ENCODE measurements at places on chromosomes 11 and 22.

DNA sequence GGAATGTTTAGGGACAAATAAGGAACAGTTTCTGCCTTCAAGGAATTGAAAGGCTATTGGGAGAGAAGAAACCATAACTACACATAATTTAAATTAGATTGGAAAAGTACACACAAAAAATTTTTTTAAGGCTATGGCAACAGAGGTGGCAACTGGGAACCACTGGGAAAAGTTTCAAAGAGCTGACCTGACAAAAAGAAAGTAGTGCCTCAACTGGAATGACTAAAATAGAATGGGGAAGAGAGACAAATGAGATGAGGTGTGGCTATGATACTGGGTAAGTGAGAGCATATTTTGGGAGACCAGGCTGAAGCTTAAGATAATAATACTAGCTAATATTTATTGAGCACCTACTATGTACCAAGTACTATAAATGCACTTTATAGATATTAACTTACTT, 2.9 kb upstream of the AKIP1 start:
- DNase-seq, result no peak

DNA sequence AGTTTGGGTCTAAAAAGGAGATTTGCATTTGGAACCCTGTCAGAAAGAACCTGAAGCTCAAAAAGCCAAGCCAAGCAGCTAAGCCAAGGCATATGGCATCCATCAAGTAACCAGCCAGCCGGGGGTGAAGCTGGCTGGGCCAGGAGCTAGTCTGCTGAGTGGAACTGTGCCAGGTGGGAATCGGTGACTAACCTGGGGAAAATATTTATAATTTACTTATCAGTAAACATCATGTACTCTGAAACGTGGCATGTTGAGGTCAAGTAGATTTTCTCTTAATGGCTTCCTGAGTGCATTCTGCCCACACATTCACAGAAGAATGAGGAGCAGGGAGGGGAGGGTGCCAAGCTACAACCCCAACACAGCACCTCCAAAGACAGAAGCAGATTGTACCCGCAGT, 70.5 kb upstream of the SESN3 start:
- DNase-seq, result no peak

DNA sequence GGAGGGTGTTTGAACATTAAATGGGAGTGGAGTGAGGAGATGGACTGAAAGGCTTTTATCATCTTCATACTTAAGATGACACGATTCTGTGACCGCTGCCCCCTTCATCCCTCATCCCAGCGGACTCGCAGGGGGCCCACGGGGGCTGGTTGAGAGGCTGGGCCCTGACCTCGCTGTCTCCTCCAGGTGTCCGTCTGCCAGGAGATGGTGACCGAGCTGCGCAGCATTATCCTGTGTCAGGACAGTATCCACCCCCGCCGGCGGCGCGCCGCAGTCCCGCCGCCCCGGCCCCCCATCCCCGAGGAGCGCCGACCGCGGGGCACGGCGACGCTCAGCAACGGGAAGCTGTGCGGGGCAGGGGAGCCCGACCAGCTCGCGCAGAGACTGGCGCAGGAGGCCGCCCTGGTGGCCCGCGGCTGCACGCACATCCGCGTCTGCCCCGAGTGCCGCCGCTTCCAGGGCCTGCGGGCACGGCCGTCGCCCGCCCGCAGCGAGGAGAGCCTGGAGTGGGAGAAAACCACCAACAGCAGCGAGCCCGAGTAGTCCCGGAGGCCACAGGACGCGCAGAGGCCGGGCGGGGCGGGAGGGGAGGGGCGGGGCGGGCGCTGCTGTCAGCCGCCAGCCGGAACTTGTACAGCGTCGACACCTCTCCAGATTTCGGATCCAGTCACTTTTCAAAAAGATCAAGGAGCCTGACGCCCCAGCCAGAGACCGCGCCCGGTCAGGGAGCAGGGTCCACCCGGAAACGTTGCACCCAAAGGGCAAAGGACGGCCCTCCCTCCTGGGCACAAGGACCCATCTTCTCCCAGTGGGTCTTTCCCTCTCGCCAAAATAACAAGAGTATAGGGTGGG, 38.0 kb upstream of the TBCEL start:
- DNase-seq, result peak; percentile 17

DNA sequence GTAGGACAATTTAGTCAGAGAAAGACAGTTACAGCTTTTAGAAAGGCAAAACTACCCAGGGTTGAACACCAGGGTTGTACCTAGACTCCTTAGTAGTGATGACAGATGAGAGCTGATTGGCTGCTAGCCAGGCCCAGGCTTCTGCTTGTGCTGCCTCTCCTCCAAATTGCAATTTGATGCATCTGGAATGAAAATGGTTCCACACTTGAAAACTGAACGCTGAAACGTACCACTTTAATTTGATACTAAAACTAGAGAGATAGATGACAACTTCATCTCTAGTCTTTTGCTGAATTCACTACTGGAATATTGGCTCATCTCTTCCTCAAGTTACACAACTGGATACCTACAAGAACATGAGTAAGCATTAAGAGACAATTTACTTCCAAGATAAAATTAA, 19.2 kb upstream of the FNBP4 start:
- no peak for DNase-seq

GRCh38 chr11:128776424-128777284, 82.8 kb downstream of the FLI1 start:
- DNase-seq, result no peak

GRCh38 chr11:118838905-118839553, 44.7 kb upstream of the CXCR5 start:
- no peak for DNase-seq

DNA sequence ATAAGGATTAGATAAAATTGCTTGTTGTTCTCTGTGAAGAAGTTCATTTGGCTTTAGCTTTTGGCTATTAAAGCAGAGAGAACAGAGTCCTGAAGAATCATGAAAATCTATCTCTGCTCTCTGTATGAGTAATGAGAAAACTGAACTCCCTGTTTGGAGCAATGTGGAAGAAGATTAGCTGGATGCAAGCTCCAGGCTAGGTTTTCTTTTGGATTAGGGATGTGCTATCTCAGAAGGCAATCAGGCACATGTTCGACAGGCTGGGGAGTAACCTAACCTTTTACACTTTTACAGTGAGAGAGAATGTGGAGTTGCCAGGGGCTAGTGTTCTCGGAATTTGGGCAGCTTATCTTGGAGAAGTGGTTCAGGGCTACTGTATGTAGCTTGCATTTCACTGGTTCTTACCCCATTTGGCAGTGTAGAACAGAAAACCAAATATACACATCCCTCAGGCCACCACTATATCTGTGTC, 8.5 kb upstream of the SLN start:
- no peak for DNase-seq

GRCh38 chr11:110250168-110250567, 46.2 kb downstream of the RDX start:
- DNase-seq, result no peak

DNA sequence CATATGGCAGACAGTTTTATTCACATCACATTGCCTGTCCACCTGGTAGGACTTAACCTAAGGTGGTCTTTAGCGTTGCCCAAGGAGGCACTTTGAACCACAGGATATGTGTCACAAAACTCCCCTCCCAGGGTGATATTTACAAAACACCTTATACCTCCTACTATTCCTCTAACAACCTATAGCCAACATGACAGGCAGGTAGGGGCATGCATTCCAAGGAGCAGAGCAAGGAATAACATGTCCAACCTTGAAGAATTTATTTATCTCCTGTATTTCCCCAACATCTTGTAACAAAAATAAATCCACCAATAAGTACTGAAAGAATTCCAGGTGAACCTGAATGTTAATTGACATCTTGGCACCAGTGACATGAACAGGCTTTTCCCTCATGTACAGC, 60.5 kb downstream of the SVIP start:
- no peak for DNase-seq

DNA sequence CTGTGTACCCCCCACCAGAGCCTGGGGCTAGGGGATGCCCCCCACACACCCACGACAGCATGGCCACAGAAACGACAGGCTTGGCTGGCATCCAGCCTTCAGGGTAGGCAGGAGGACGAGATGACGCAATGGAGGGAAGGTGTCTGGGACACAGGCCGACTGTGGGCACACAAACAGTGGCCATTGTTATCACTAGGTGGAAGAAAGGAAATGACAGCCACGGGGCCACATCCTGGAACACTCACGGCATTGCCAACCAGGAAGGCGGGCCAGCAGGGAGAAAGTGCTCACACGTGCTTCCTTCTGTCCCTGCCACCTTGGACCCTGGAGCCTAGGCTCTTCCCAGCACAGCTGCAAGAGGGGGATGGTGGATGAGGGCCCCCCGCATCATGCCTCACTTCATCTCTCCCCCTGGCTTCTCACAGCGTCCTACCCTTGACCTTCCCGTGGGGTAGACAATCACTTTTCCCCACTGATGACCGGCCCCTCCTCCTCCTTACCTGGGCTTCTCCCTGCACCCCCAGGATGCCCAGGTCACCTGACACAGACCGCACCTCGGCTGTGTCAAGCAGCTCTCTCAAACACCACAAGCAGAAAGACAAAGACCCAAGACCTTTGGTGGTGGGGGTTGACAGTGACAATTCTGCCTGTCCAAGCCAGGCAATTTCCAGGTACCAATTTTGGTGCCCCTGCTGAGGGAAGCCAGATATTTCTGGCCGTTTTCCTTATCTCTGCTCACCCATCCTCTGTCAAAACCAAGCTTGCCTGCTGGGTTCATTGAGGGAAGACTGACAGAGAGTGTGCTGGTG, 8.6 kb downstream of the PLA2G6 start:
- DNase-seq, result no peak

DNA sequence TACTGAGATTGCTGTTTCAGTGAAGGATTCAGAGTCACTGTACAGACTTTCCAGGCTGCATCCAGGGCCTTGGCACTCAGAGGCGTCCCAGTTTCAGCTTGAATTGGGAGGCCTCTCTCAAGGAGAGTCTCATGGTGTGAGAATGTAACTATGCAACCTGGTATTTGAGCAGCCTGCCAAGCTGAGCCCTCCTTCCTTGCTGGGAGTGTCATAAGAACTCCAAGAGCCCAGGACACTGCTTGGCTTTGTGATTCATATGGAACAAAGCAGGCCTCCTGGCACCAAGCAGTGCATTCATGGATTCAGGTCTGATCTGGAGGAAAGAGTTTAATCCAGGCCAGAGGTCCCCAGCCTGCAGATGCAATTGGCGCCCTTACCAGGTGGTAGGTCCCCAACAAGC, 171.7 kb downstream of the DBX1 start:
- DNase-seq, result peak; percentile 46

DNA sequence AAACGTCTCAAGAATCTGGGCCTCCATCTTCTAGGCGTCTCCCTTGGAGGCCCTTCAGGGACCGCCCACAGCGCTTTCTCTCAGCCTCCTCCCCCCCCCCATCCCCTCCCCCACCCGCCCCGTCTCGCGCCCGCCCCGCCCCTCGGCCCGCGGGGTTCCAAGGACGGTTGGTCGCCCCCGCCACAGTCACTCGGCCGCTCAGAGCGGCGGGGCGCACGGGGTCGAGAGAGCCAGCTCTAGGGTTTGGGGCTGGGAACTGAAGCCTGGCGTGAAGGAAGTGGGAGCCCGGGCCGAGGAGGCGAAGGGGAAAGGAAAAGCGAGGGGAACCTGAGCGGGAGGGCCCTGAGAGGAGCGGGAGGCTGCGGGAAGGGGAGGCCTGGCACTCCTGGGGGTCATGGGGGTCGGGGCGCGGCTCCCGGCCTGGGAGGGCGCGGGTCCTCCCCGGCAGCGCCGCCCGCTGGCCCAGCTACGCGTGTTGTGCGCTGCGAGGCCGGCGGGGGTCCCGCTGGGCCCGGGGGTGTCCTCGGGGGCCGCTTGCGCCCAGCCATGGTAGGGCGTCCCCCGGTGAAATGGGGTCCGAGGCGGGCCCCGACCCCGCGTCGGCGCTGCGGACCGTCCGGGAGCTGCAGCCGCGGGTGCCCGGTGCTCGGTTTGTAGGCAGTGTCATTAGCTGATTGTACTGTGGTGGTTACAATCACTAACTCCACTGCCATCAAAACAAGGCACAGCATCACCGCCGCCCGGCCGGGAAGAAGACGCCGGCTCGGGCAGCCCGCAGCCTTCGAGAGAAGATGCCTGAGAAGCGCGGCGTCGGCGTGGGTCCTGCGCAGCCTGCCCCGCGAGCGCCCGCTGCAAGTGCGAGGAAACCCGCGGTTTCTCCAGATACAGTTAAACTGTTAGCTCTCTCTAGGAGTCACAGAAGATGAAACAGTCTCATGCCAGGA, at the start of gene BTG4:
Gene BTG4, minus strand, starts transcription at position 91 of the 944 bp plus-strand sequence. CDS start 13,610 bp downstream, outside the sequence.
- DNase-seq, result no peak

DNA sequence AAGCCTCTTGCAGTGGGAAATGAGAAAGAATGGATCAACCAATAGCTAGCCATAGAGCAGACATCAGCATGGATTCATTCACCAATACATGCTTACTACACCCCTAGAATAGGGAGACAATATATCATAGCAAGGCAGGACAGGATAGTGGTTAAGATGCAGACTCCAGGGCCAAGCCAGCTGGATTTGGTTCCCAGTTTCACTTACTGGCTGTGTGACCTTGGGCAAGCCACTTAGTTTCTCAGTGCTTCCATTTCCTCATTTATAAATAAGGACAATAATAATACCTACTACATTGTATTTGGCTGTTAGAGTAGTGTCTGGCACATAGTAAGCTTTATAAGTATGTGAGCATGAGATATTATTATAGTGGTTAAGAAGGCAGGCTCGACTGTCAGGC, 7.1 kb downstream of the DCHS1 start:
- no peak for DNase-seq

GRCh38 chr11:122769126-122769780, 69.0 kb upstream of the CRTAM start:
- no peak for DNase-seq

DNA sequence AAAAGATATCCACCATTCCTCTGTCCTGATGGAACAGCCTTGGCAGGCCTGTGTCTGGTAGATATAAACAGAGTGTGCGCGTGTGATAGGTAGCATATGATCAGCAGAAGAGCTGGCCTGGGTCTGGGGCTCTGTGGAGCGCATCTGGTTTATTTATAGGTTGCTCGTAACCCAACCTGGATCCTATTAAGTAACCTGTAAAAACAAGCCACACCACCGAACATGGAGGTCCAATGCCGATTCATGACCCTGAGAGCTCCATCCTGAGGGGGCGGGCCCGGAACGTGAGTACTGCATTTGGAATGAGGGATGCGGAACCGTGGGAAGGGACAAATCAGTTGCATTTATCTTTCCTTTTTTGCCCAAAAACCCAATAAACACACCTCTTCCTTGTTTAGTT, 31.9 kb upstream of the APOL5 start:
- no peak for DNase-seq

- DNase-seq, result no peak
These were observed 3.9 kb downstream of the MYEOV start for GRCh38 chr11:69297787-69298266.

GRCh38 chr11:37506531-37506930, 908.5 kb upstream of the RAG2 start:
- no peak for DNase-seq

DNA sequence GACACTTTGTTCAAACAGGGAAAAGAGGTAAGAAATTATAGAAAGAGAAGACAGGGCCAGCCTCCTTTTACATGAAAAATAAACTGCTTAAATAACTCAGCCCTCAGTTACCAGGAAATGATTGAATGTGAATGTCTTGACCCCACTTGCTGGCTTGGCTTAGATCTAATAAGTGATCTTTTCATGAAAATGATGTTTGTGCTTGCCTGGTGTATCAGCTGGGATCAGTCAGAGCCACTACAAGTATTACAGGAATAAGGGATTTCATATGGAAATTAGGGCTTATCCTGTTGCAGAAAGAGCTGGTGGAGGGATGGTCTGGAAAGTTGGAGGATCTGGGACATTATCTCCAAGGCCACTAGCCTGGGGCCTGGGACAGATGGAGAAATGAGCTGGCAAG, 51.8 kb downstream of the COMMD9 start:
- DNase-seq, result no peak

GRCh38 chr11:73331138-73331916, 23.3 kb downstream of the ARHGEF17 start:
- no peak for DNase-seq

GRCh38 chr11:73445980-73446379, 69.8 kb downstream of the RELT start:
- no peak for DNase-seq

GRCh38 chr22:38070250-38070921, 13.2 kb downstream of the PICK1 start:
- no peak for DNase-seq
